ENCODE measurements at places on chromosomes 3 and 15.

- DNase-seq = no peak
Observed at GRCh38 chr3:193053046-193053435, 135.4 kb upstream of the MB21D2 start.

GRCh38 chr15:20367093-20367492, 174.5 kb downstream of the GOLGA6L6 start:
- no peak for DNase-seq

GRCh38 chr3:179321668-179322285, 1.1 kb upstream of the ZNF639 start:
- peak; percentile 71 for DNase-seq

DNA sequence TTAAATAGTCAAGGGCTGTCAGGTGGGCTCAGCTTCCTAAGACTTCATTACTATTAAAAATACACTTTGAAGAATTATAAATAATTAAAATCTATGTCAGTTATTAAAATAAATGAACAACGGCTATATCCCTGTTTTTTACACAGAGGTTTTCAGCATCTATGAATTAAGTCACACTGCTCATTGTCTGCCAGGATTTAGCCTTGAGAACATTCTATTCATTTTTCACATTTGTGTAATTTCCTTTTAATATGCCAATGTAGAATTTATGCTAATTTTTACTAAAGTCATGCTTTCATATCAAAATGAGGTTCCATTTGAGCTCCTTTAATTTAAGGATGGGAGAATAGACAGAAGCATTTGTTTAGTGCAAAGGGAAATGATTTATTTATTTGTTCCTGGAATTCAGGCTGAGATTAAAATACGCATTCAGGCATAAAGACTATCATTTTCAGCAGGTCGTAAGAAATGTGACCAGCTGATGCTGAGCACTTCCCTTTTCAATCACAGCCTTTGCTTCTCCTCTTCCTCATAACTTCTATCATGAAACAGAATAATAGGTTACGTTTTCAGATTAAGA, 345.1 kb downstream of the MFSD1 start:
- no peak for DNase-seq

DNA sequence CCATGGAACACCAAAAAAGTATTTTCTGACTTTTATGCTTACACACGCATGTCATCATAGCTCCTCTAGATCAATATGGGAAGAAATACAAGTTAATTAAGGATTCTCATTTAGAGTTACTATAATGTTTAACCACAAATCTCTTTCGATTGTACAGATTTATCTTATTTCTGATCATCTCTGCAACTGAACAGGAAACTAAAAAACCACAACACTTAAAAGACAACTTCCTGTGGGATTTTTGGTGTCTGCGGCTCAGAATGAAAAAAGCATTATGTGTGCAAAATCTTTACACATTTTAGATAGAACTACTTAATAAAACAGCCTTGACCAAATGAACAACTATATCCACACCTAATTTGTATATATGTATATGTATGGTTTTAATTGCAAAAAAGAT, 3.0 kb upstream of the TJP1 start:
- DNase-seq = no peak

DNA sequence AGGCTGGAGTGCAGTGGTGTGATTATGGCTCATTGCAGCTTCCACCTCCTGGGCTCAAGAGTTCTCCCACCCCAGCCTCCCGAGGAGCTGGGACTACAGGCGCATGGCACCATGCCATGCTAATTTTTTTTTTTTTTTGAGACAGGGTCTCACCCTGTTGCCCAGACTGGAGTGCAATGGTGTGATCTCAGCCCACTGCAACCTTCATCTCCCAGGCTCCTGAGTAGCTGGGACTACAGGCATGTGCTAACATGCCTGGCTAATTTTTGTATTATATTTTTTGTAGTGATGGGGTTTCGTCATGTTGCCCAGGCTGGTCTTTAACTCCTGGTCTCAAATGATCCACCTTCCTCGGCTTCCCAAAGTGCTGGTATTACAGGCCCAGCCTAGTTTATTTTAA, 4.0 kb downstream of the TEX9 start:
- DNase-seq = no peak

- DNase-seq = no peak
Observed at GRCh38 chr3:10763248-10763620, 52.8 kb upstream of the SLC6A11 start.

DNA sequence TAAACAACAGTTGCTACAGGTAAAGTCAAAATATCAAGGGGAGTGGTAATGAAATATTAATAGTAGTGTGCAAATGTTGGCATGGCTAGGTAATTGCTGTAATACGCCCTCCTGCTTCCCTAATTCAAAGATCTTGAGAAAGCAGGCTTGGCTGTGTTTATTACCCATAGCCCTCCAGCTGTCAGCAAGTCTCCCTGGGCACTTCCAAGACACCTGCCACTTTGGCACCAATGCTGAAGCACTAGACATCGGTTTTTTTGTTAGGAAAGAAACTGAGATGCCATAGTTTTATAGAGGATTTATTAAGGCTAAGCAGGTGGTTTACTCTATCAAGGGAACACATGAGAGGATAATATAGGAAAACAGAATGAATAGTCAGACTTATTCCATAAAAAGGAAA, 64.4 kb downstream of the P2RY1 start:
- DNase-seq = no peak

DNA sequence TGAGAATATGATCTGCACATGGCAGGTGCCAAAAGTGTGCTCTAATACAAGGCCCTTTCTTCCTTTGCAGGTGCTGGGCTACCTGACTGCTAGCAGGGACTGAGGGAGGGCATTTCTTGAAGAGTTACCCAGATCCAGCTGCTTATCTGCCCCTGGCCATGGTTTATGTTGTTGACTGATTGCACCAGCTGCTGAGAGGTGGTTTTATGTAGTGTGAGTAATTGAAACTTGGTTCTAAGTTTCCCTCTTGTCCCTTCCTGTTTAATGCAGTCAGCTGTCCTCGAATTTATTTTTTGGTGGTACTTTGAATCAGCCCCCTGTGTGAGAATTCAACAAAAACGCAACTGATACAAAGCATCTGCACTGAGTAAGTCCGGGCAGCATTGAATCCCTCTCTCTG, 288.3 kb upstream of the C2CD4B start:
- DNase-seq = no peak

- DNase-seq = no peak
Observed at GRCh38 chr3:135229018-135229495, 434.0 kb downstream of the EPHB1 start.

DNA sequence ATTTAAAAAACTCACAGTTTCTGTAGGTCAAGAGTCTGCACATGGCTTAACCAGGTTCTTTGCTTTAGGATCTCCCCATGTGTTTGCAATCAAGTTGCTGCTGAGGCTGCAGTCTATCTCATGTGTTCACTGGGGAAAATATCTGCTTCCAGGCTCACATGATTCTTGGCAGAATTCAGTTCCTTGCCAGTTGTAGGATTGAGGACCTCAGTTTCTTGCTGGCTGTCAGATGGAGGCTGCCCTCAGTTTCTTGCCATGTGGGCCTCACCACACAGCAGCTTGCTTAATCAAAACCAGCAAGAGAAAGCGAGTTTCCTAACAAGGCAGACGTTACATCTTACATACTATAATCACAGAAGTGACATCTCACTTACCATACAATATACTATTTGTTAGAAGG, 10.0 kb upstream of the TBC1D5 start:
- no peak for DNase-seq

DNA sequence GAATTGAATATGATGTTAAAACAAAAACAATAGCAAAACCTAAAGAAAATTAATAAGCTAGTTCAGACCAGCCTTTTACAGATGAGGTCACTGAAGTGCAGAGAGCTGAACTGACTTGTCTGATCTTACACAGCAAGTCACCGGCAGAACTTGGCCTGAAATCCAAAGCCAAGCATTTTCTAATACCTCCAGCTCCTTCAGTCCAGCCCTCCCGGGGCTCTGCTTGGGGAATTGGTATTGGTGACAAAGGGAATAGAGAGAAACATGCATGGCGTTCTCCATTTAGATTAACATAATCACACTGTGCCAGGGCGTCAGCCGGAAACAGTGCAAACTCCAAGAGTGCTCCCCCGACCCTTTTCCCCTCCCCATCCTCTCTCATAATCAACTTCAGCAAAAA, 14.1 kb upstream of the ZSCAN2 start:
- DNase-seq = no peak

- no peak for DNase-seq
Observed at GRCh38 chr3:184474897-184475296, 86.7 kb upstream of the EPHB3 start.

- DNase-seq = no peak
Observed at GRCh38 chr15:46496491-46497115, 861.8 kb downstream of the SQOR start.

DNA sequence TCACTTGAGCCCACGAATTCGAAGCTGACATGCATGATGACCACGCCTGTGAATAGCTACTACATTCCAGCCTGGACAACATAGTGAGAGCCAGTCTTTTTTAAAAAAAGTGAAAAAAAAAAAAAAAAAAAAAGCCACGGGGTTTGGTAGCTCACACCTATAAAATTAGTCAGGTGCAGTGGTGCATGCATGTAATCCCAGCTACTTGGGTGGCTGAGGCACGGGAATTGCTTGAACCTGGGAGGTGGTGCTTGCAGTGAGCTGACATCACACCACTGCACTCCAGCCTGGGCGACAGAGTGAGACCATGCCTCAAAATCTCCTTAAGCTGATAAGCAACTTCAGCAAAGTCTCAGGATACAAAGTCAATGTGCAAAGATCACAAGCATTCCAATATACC, 44.4 kb downstream of the CSNK1G1 start:
- no peak for DNase-seq

DNA sequence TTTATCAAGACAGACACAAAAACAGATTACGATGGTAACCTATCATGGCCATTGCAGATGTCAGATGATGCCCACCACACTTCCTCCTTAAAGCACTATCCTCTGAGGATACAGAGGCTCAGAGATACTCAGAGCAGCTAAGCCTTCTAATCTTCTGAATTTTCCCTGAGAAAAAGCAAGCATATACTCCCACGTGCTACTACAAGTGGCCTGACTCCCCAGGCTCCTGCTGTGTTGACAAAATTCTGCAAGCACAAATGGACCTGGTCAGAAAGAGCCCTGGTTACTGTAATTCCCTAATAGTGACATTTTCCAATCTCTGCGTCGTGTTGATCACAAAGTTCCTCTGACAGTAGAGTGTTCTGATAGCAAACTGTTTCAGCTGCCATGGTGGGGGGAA, 207.1 kb downstream of the KCNMB2 start:
- DNase-seq = no peak

- no peak for DNase-seq
Observed at GRCh38 chr3:135911110-135911509, 54.4 kb upstream of the PPP2R3A start.

DNA sequence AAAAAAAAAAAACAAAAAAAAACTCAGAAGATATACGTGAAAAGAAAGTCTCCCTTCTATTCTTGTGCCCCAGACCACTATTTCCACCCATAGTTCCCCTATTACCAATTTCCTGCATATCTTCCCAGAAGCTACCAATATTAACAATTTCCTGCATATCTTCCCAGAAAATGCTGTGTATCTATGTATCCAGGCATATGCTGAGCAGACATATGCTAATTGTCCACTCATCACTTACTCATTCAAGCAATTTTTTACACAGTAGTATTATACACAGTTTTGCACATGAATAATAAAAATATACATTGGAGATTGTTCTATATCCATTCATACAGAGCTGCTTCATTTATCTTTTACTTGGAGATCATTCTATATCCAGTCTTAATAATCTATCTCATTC, 12.6 kb upstream of the SLMAP start:
- no peak for DNase-seq

- DNase-seq = no peak
Observed at GRCh38 chr15:57609805-57610529, 18.3 kb downstream of the MYZAP start.

GRCh38 chr3:69126999-69127398, 4.6 kb upstream of the LMOD3 start:
- no peak for DNase-seq

- DNase-seq = no peak
Observed at GRCh38 chr3:55541016-55541415, 53.9 kb upstream of the WNT5A start.

DNA sequence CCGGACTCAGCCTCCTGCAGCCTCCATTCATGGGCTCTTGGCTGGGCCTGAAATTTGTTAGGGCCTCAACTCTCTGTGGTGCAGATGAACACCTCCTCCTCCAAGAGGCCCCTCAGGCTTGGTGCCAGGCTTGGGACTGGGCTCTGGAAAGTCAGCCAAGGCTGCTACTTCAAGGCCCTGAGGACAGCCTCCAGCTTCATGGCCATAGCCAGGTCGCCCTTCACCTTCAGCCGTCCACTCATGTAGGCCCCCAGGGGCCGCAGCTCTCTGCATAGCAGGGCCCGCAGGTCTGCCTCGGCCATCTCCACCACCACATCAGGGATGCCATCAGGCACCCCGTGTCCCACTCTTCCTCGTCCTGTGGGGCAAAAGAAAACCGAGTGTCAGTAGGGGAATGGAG, 8.3 kb downstream of the STOML1 start:
- DNase-seq = no peak

DNA sequence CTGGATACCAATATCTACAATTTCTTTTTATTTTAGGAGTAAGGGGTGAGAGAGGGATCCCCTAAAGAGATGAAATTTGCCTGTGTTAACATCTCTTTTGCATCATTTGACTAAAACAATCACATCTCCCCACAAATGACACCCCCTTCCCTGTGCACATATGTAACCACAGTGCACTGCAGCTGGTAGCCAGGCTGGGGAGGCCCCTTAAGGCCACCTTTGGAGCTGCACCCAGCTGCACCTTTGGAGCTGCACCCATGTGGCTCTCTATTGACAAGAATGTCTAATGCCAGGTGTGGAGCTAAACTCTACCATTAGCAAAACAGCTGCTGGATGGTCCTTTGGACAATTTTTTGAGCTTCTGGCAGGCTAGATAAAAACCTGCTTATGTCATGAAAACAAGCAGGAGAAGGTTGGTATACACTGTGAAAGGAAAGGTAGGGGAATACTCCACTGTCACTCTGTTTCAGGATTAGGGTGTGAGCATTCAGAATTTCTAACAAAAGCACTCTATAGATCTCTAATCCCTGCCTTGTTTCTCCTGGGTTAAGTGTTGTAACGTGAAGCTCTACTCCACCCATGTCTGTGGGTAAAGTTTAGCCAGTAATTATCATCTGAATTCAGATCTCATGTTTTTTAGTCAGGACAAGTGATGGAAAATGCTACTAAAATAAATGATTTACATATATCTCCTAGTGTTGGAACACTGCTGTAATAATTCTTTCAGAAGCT, 52.1 kb downstream of the TFG start:
- peak; percentile 52 for DNase-seq

- no peak for DNase-seq
Observed at GRCh38 chr3:37053337-37053736, 60.0 kb downstream of the MLH1 start.
